ENCODE measurements at places on chromosomes 1 and 21.

GRCh38 chr1:189609167-189609566 is 868.5 kb downstream of the BRINP3 start:
- H3K4me3 ChIP-seq: no peak overlapping the region
- DNase-seq: no peak
- no peaks in the 10 kb centered on the region for H3K4me1 ChIP-seq
- H3K36me3 ChIP-seq: no peaks in the 10 kb centered on the region

DNA sequence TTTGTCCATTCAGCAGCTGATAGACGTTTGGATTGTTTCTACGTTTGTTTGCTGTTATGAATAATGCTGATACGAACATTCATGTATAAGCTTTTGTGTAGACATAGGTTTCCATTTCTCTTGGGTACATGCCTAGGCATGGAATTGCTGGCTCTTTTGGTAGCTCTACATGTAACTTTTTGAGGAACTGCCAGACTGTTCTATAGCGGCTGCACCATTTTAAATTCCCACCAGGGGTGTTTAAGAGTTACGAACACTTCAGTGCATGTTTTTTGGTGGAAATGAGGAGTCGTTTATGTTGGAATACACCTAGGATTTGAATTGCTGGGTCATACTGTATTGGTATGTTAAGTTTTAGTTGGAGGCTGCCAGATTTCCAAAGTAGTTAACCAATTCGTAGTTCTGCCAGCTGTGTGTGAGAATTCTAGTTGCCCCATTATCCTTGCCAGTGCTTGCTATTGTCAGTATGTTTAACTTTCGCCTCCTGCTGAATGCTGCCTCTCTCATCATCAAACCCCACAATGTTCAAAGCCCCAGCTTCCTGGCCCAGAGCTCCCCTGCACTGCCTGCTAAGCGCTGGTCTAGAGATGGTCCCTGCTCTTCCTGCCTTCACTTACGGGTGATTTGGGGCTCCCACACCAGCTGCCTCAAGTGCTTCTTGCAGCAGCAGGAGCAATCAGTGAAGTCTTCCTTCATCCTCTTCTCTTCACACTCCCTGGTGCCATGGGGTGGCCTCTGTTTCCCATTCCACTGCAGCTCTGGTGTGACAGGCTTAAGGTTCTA is 81.0 kb downstream of the MAN1C1 start:
- H3K27ac ChIP-seq: no peak overlapping the region
- no peak for DNase-seq
- no peak overlapping the region for H3K4me3 ChIP-seq
- peaks cover 39% of the 10 kb centered on the region for H3K4me1 ChIP-seq
- no peaks in the 10 kb centered on the region for H3K27me3 ChIP-seq

DNA sequence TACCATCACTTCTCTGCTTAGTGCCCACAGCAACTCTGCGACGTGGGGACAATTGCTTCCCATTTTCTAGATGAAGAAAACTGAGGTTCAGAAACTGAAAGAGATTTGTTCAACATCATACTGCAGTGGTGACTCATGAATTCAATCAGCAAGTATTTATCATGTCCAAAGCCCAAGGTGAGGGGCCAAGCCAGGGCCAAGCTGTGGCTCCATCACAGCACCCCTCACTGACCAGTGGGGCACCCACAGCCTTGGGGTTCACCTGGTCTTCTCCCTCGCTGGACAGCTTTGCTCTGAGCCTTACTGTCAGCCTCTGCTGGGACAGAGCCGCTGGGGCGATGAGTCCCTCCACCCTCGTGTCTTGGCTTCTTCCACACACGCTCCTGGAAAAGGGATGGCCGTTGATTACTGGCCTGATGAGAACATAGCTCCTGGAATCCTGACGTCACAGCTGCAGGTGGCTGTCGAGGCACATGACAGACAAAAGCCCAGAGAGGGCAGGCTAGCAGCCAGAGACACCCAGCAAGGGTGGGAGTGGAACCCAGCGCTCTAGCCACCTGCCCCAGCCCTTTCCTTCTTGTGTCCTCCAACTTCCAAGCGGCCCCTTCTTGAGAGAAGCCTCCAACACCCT is 6.2 kb downstream of the EDN2 start:
- no peak overlapping the region for H3K4me3 ChIP-seq
- no peaks in the 10 kb centered on the region for H3K36me3 ChIP-seq
- no peaks in the 10 kb centered on the region for H3K27me3 ChIP-seq
- DNase-seq: no peak
- H3K27ac ChIP-seq: no peak overlapping the region

- H3K4me3 ChIP-seq: no peak overlapping the region
- no peaks in the 10 kb centered on the region for H3K36me3 ChIP-seq
- no peaks in the 10 kb centered on the region for H3K27me3 ChIP-seq
- H3K27ac ChIP-seq: no peak overlapping the region
- peaks cover 45% of the 10 kb centered on the region for H3K4me1 ChIP-seq
- no peak for DNase-seq
Measured at GRCh38 chr1:235078480-235079381, 49.9 kb downstream of the TOMM20 start.

DNA sequence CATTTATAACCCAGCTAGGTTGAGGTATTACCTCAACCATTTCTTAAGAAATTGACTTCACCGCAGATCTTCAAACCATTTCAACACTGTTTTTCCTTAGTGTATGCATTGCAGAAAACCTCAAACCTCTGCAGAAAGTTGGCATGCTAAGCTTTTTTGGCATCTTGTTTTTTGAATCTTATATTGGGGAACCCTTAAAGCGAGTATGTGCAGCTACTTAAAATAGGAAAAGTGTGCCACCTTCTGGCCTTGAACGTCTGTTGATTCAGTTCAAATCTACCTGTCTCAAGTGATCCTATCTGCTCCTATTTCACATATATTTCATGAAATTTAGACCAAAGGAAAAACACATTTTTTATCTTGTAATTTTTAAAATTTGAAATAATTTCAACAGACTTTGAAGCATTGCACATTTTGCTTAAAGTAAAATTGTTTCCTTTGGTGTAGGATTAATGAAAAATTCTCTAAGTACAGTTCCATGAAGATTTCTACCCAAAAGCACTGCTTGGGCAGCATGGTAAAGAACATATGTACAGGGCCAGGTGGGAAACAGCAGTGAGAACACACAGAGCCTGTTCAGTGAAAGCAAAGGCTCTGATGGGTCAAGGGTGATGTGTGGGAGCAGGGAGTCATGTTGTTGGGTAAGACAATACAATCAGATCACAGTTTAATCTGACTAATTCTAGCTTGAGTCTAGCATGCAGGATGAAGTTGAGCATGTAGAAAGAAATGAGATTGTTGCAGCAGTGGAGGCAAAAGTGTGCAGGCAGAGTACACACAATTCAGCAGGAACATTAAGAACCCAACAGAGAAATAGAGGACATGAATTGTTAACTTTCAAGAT is 17.2 kb downstream of the HENMT1 start:
- peaks cover 3% of the 10 kb centered on the region for H3K27me3 ChIP-seq
- DNase-seq: no peak
- H3K4me1 ChIP-seq: peaks cover 56% of the 10 kb centered on the region
- no peak overlapping the region for H3K27ac ChIP-seq
- no peak overlapping the region for H3K4me3 ChIP-seq

GRCh38 chr1:186717286-186717685 is 37.1 kb upstream of the PTGS2 start:
- no peaks in the 10 kb centered on the region for H3K4me1 ChIP-seq
- H3K27ac ChIP-seq: no peak overlapping the region
- H3K4me3 ChIP-seq: no peak overlapping the region
- DNase-seq: no peak
- H3K27me3 ChIP-seq: peaks cover 8% of the 10 kb centered on the region
